ENCODE measurements at places on chromosomes 3 and 15. TPM values are rescaled to one million over a fixed set of nuclear protein-coding genes. Genes with fewer than 3 reads are reported as not detected.

The WDR93 gene
- total RNA-seq = not detected

The LRRC31 gene
- not detected for total RNA-seq

The SLC9A9 gene
- total RNA-seq = 1.3 TPM

The CFAP161 gene
- not detected for total RNA-seq

The GCSAM gene
- 11.7 TPM for total RNA-seq

The ZNF717 gene
- 8.4 TPM for total RNA-seq

The CCDC80 gene
- total RNA-seq = not detected

The PRTG gene
- not detected for total RNA-seq
